ENCODE measurements at places on chromosomes 4 and X.

DNA sequence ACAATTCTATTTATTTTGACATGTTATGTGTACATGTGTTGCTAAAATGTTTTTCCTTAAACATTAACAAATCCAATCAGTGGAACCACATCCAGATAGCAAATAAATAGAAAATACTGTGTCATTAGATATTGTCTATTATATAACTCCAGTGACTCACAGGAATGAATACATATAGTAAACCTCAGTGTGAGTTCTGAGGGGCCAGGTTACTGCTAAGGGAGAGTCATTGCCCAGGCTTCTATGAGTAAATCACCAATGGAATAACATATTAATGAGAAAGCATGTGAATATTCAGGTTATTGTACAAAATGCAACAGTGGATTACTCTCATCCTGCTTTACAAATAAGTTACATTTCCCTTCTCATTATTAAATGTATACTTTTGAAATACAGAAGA lies 27.2 kb downstream of the TACR3 start:
- no peak for DNase-seq

GRCh38 chrX:29941287-29941686 lies 274.1 kb upstream of the MAGEB2 start:
- DNase-seq, result no peak

DNA sequence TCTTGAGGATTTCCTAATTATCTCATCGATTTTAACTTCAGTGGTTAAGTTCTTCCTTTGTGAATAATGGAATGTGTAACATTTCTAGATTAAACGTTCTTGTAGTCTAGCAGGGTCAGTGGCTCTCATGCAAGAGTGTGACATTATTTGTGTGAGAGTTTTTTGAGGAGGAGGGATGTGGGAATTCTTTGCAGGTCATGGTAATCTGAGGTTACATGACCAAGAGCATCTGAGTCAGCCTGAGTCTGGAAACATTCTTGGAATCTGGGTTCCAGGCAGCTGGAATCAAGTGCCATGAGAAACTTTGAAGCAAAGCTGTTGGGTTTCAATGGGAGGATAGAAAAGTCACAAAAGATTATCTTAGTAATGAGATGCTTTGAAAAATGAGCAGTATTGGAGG lies 49.5 kb downstream of the GK start:
- peak; percentile 55 for DNase-seq

- peak; percentile 64 for DNase-seq
Measured at GRCh38 chr4:184355111-184355604, 119.2 kb downstream of the IRF2 start.

DNA sequence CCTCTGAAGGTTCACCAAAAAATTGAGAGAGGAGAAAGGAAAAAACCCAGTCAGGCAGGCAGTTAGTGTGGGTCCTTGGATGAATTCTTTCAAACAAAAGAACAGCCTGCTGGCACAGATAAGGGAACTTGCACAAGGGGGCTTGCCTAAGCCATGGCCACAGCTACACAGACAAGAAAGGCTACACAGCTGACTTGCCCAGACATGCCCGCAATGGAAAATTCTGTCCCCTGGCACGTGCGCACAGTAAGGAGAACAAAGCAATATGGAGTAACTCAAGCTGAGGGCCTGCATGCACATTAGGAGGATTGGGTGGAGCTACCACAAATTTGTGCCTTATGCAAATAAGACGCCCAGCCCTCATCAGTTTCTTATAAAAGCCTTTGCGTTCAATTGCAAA lies 512.5 kb upstream of the HTR2C start:
- no peak for DNase-seq

GRCh38 chr4:21769404-21770147 lies 179.0 kb downstream of the KCNIP4 start:
- DNase-seq, result no peak

- DNase-seq, result no peak
Measured at GRCh38 chr4:97851115-97851514, 292.2 kb downstream of the STPG2 start.

GRCh38 chr4:42309361-42310260 lies 87.7 kb upstream of the SHISA3 start:
- DNase-seq, result no peak

DNA sequence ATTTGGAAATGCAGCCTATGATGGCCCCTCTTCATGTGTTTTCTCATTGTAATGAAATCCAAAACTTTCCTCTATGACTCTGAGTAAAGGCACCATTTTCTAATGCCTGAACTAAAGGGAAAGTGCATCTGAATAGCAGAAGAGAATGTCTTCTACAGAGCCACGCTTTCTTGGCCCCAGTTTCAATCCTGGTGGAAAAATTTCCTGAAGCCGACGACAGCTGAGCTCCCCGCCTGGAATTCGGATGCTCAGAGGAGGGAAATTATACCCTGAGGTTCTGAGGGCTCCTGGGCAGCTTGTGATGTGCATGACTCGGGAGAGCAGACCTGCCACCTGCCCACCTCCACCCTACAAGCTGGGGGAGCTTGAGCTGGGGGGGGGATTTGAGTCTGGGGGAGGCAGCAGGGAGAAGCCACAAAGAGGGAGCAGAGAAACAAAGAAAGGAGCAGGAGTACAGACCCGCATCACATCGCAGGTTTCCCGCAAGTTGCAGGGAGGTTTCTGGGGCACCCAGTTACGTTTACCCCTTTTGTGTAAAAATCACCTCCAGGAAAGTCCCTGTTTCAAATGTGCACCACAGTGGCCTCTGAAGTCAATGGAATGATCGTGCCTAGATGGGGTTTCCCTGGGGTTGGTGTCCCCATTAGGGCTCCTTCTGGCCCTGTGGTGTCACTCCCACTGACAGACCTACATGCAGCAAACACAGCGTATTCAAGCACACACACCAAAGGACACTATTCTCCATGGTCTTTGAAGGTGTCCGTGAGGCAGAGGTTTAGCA lies 145.6 kb upstream of the RBPJ start:
- no peak for DNase-seq

- DNase-seq, result no peak
Measured at GRCh38 chr4:52192001-52192400, 140.9 kb downstream of the SPATA18 start.

- DNase-seq, result no peak
Measured at GRCh38 chr4:120796271-120796670, 126.3 kb downstream of the PRDM5 start.

- DNase-seq, result peak; percentile 69
Measured at GRCh38 chrX:45322382-45322781, 121.7 kb upstream of the DIPK2B start.

- DNase-seq, result no peak
Measured at GRCh38 chr4:142959173-142959572, 113.1 kb upstream of the INPP4B start.
